ENCODE measurements at places on chromosomes 3 and 15. TPM values are rescaled to one million over a fixed set of nuclear protein-coding genes. Genes with fewer than 3 reads are reported as not detected.

Gene BCHE
- total RNA-seq, result not detected

Gene RPL29
- total RNA-seq, result 1,838 TPM

Gene NUTM1
- not detected for total RNA-seq

Gene RAD18
- total RNA-seq, result 51.7 TPM

Gene ATP10A
- total RNA-seq, result 21.9 TPM

Gene ZDHHC23
- total RNA-seq, result 3.6 TPM

Gene SERINC4
- 0.23 TPM for total RNA-seq

Gene ULK3
- total RNA-seq, result 53.8 TPM

DNA sequence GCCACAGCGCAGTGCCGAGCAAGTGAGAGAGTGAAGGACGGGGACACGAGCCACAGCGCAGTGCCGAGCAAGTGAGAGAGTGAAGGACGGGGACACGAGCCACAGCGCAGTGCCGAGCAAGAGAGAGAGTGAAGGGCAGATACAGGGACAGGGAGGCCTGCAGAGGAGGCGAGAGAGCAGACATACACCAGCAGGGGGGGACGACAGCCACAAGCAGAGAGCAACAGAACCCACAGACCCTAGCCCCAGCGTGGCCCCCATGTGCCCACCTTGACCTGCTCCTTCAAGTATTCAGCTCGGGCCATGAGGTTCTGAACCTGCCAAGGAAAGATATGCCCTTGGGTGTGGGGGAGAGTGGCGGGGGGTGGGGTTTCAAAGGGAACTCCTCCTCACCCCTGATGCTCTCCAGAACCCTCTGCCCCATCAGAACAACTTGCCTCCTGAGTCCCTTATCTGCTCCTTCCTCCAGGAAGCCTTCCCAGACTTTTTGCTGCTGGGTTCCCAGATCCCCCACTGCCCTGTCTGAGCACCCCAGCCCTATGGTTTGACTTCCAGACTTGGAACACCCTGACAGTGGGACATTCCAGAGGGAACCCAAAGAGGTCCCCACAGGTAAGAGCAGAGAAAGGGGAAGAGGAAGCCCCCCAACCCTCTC is 5.3 kb downstream of the ULK3 start:
- no peak overlapping the region for H3K4me3 ChIP-seq
- no peaks in the 10 kb centered on the region for H3K36me3 ChIP-seq
- no peak for DNase-seq
- no peaks in the 10 kb centered on the region for H3K27me3 ChIP-seq

GRCh38 chr3:174792864-174793263 is 66.3 kb upstream of the NAALADL2 start:
- H3K36me3 ChIP-seq, result no peaks in the 10 kb centered on the region
- no peak overlapping the region for H3K27ac ChIP-seq
- H3K4me1 ChIP-seq, result no peaks in the 10 kb centered on the region
- no peak for DNase-seq

- no peak overlapping the region for H3K27ac ChIP-seq
- H3K36me3 ChIP-seq, result no peaks in the 10 kb centered on the region
- H3K4me1 ChIP-seq, result peaks cover 5% of the 10 kb centered on the region
These were observed 53.5 kb upstream of the SPATA12 start for GRCh38 chr3:57006949-57007419.

DNA sequence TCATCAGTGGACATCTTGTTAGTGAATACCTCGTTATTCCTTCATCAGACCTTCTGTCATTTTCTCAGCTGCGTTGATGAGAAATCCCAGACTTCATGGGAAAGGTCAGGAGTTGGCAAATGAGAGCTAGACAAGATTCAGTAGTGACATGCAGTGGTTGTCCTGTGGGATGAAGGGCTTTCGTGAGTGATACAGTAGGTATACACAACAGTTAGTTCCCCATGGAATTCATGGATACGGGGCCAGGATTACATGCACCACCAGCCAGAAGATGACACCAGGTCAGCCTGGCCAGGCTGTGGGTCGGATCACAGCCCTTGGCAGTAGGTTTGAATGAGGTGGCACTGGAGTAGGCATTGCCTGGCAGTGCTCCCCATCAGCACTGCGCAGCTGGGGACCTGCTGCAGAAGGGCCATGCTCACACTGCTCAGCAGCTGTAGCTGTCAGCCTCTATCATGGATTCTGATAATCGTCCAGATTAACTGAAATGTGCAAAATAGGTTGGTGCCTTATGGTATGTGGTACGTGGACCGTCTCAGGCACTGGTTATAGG is 150.1 kb downstream of the SLCO3A1 start:
- no peak overlapping the region for H3K4me3 ChIP-seq
- H3K36me3 ChIP-seq, result no peaks in the 10 kb centered on the region
- no peaks in the 10 kb centered on the region for H3K27me3 ChIP-seq
- H3K4me1 ChIP-seq, result peaks cover 13% of the 10 kb centered on the region
- no peak overlapping the region for H3K27ac ChIP-seq

DNA sequence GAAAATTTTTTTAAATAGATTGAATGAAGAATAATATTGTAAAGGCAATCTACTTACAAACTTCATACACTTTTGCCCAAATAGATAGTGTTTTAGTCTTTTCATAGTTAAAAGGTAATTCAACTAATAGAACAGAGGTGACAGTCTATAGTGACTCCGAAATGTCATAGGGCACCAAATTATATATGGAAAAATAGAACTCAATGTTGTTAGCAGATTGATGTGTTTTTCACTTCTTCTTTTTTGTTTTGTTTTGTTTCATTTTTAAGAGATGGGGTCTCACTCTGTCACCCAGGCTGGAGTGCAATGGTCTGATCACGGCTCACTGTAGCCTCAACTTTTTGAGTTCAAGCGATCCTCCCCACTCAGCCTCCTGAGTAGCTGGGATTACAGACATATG is 721 bp downstream of the CSTA start:
- peaks cover 16% of the 10 kb centered on the region for H3K27me3 ChIP-seq
- H3K36me3 ChIP-seq, result no peaks in the 10 kb centered on the region
- no peak overlapping the region for H3K4me3 ChIP-seq
- H3K4me1 ChIP-seq, result peaks cover 24% of the 10 kb centered on the region
- no peak overlapping the region for H3K27ac ChIP-seq

DNA sequence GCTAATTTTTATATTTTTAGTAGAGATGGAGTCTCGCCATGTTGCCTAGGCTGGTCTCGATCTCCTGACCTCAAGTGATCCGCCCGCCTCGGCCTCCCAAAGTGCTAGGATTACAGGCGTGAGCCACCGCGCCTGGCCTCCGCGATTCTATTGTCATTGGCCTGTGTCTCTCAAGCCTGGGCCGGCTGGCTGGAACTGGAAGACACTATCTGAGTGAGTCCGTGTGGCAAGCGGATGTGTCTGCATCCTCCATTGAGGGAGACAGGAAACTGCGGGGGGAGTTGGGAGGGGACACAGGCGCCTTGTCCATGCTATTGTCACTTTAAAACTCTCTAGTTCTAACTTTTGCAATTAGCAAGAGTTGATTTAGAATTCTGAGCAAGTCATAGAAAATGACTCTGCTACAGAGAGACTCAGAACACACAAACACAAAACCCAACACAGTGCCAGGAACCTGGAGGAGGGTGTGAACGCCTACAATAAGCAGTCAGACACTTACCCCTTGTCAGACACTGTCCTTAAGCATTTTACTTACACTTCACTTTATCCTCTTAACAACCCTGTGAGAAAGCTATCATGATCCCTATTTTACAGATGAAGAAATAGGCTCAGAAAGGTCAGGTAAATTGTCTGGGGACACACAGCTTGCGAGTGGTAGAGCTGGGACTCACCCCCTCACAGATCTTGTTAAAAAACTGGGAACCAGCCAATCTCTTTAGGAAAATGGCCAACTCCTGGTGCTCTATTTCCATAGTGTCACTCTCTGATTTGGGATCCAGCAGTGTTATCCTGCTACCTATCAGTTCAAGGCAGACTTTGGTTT is 38.7 kb downstream of the ANP32A start:
- H3K4me3 ChIP-seq, result peak overlapping the region; percentile 48
- H3K27me3 ChIP-seq, result no peaks in the 10 kb centered on the region
- DNase-seq, result peak; percentile 30
- peak overlapping the region; percentile 29 for H3K27ac ChIP-seq
- H3K4me1 ChIP-seq, result peaks cover 32% of the 10 kb centered on the region

DNA sequence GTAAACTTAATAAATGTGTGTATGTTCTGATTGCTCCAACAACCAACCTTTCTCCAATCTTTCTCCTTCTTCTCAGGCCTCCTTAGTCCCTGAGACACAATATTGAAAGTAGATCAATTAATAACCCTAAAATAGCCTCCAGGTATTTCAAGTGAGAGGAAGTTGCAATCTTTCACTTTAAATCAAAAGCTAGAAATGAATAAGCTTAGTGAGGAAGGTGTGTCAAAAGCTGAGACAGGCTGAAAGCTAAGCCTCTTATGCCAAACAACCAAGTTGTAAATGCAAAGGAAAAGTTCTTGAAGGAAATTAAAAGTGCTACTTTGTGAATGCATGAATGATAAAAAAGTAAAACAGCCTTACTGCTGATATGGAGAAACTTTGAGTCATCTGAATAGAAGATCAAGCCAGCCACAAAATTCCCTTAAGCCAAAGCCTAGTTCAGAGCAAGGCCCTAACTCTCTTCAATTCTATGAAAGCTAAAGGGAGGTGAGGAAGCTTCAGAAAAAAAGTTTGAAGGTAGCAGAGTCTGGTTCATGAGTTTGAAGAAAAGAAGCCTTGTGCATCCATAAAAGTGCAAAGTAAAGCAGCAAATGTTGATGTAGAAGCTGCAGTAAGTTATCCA is 38.6 kb downstream of the CCDC80 start:
- DNase-seq, result no peak
- H3K27me3 ChIP-seq, result peaks cover 17% of the 10 kb centered on the region
- no peak overlapping the region for H3K4me3 ChIP-seq
- peaks cover 26% of the 10 kb centered on the region for H3K4me1 ChIP-seq
- no peaks in the 10 kb centered on the region for H3K36me3 ChIP-seq

DNA sequence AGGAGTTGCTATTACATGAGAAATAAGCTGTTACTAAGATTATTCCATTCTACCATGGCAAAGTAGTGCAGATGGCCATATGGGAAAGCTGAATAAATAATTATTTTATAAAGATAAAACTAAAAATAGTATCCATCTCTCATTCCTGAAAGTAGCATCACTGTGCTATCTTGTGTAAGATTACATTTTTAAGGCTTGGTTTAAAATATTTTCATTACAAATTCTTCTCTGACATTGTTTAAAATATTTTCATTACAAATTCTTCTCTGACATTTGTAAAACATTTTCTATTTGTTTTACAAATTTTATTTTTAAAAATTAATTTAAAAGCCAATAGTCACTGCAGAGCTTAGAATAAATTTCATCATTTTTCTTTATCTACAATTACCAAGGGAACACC is 665.5 kb upstream of the NAALADL2 start:
- H3K36me3 ChIP-seq, result no peaks in the 10 kb centered on the region
- no peak overlapping the region for H3K27ac ChIP-seq

- no peak overlapping the region for H3K27ac ChIP-seq
- H3K4me1 ChIP-seq, result no peaks in the 10 kb centered on the region
- H3K36me3 ChIP-seq, result peaks cover 9% of the 10 kb centered on the region
- H3K27me3 ChIP-seq, result no peaks in the 10 kb centered on the region
- DNase-seq, result no peak
- H3K4me3 ChIP-seq, result no peak overlapping the region
These were observed 13.4 kb downstream of the TRAIP start for GRCh38 chr3:49842843-49843517.

- DNase-seq, result no peak
- no peaks in the 10 kb centered on the region for H3K4me1 ChIP-seq
- no peaks in the 10 kb centered on the region for H3K36me3 ChIP-seq
- H3K4me3 ChIP-seq, result no peak overlapping the region
- H3K27me3 ChIP-seq, result no peaks in the 10 kb centered on the region
These were observed 15.7 kb downstream of the CDCP1 start for GRCh38 chr3:45130476-45130875.

DNA sequence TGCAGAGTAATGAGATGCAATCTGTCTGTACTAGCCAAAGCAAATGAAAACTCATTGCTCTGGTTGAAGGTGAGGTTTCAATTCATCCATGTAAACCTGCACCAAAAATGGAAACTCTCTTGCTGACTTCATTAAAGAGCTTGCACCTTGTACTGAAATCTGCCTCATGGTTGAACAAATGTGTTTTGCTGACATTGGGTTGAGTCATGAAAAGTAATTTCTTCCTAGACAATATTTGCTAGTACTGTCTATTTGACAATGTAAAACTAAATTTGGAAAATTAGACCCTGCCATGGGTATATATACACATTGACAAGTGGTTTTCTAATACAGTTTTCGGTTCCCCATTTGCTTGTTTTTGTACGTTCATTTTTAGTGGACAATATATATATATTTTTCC is 33.3 kb downstream of the RYR3 start:
- H3K36me3 ChIP-seq, result no peaks in the 10 kb centered on the region
- H3K4me1 ChIP-seq, result no peaks in the 10 kb centered on the region
- H3K27ac ChIP-seq, result no peak overlapping the region

DNA sequence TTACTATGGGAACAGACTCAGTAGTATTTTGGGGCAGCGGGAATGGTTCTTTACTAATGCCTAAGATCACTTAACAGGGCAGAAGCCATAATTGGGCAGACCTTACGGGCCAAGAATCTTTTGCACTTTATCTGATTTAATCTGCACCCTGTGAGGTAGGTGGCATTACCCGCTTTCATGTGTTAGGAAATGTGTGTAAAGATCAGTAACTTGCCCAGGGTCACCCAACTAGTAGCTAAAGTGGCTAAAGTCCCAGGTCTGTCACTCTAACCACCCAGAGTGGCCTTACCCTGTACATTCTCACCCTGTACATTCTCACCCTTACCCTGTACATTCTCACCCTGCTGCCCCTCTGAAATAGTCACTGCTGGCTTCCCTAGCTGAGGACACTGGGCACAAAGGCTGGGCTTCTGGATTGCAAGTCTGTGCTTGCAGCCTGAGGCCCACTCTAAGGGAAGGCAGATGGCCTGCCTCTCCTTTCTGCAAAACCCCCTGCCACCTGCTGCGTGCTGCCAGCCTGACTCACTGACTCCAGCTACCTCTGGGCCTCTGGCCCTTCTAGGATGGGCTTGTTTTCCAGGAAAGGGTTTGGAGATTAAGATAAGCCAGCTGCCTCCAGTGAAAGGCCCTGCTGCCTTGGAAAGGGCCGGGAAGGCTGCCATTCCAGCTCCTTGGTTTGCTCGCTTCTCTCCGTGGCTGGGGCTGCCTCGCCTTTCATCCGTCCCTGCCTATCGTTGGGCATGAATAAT is 37.5 kb upstream of the MYZAP start:
- no peaks in the 10 kb centered on the region for H3K36me3 ChIP-seq
- H3K27me3 ChIP-seq, result peaks cover 5% of the 10 kb centered on the region
- no peak overlapping the region for H3K27ac ChIP-seq

Data from activated T-cell treated with anti-CD3 and anti-CD28 coated beads, Interleukin-2, amount 50 U/mL, for 72 hours (primary cell).